NCI-H2029 treated with DMSO at 0.1 percent for 48 hours (cell line): ENCODE measurements at places on chromosomes 11 and 22.

DNA sequence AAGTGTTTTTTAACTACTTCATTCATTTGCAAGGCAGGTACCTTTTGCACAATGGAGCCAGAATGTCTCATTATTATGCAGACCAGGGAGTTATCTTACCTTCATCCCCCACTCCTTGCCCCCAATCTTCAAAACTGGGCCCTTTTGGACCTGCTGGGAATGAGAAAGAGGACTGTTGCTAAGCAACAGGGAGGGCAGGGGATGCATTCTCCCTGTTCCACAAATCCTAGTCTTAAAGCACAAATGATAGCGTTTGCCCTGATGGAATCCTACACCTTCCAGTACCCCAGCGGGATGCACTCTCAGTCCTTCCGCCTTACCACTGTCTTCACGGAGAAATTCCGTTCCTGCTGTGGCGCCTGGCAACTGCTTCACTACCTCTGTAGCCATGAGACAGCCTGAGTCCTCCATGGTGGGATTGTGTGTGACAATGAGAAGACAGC, 4.1 kb upstream of the KCNJ1 start:
- no peak for DNase-seq

DNA sequence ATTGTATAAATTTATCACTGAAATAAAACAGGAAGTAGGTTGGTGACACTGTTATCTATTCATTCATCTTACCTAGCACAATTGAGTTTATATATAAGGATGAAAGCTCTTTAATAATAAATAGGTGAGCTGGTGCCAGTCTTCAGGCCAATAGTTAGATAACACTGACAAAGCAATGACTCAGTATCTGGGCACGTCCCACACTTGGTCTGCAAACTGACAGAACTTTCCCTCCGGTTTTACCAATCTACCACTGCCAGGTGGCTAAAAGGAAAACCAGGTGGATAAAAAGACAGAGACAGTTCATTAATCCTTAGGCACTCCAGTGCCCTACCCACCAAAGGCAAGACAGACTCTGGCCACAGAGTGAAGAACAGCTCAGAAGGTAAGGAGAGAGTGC, 17.6 kb downstream of the DDB1 start:
- no peak for DNase-seq

GRCh38 chr11:74085542-74085892, 76.6 kb upstream of the UCP3 start:
- no peak for DNase-seq

DNA sequence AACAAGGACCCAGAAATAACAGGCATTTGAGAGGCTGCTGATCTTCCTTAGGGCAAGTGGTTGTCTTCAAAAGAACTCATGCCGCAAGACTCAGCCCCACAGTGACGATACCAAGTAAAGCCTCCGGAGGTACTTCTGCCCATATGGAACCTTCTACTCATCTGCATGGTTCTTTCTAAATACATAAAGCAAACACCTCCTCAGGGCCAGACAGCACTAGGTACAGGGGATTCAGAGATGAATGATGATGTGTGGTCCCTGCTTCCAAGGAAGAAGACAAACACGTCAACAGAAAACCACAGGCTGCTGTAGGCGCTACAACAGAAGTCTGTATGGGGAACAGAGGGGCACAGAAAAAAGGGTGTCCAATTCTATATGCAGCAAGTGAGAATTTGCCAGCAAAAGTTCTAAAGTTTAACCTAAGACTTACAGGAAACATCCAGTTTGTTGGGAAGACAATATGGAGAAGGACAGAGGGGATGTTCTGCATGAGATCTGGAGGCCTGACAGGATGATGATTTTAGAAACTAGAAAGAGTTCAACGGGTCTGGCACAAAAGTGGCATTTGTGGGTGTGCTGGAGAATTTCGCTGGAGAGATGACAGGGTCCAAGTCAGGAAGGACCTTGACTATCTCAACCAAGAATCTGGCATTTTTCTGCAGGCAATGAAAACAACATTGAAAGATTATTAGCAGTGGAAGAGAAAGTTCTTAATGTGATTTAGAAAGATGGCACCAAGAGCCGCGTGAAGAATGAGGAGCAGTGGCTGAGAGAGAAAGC, 23.7 kb downstream of the JAML start:
- no peak for DNase-seq

DNA sequence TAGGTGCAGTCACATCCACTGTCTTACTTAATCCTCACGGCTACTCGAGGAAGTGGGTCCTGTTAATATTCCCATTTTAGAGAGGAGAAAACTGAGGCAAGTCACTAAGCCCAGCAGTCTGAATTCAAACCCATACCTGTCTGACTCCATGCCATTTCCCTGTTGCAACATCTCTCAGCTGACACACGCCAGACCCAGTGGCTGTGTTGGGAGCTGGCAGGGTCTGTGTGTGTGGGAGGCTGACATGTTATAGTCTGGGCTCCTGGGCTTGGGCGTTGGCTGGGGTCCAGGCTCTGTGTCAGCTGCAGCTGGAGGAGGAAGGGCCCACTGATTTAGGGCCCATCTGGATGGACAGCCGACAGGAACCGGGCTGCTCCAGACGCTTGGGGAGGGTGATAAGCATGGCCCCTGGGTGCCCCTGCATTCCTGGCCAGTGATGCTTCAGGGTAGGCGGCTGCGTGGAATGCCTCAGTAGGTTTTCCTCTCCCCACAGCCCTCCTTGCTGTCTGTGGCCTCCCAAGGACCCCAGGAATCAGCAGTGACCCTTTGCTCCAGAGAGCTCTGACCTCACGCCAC, 562.5 kb downstream of the MN1 start:
- peak; percentile 32 for DNase-seq

DNA sequence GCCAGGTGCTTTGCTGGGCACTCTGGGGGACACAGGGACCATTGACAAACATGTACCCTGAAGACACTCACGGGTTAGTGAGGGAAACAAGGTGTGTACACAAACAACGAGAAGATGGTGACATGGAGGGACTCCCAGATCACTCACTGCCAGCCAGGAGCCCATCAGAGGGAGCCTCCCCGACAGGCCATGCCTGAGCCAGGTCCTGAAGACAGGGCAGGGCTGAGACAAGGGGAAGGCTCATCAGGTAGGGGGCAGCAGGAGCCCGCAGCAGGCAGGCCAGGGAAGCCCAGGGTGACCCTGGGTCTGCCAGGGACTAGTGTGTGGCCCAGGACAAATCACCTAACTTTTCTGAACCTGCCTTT, 127.9 kb downstream of the BUD13 start:
- no peak for DNase-seq

DNA sequence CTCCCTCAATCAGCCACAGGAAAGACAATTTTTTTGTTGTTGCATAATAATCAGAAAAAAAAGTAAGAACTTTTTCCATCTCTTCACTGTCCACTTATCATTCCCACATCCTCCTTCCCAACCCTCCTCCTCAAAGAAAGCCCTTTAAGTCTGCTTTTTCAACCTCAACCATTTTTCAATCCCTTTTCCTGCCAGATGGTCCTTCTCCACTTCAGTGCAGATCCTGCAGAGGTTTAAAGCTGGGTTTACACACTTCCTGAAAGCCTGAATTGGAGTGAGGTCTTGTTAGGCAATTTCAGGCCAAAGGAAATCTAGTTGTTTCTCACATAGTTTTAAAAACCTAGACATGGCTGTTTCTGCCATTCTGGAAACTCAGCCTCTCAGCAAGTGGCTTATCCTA, 78.3 kb downstream of the RPL27A start:
- no peak for DNase-seq

GRCh38 chr11:61361237-61361740, 393 bp downstream of the CYB561A3 start:
- DNase-seq = no peak

- no peak for DNase-seq
Observed at GRCh38 chr11:109019342-109019936, 354.6 kb downstream of the DDX10 start.

- no peak for DNase-seq
Observed at GRCh38 chr11:18452927-18453326, 2.7 kb upstream of the LDHAL6A start.

GRCh38 chr22:20793748-20794649, 20.1 kb downstream of the SERPIND1 start:
- no peak for DNase-seq

DNA sequence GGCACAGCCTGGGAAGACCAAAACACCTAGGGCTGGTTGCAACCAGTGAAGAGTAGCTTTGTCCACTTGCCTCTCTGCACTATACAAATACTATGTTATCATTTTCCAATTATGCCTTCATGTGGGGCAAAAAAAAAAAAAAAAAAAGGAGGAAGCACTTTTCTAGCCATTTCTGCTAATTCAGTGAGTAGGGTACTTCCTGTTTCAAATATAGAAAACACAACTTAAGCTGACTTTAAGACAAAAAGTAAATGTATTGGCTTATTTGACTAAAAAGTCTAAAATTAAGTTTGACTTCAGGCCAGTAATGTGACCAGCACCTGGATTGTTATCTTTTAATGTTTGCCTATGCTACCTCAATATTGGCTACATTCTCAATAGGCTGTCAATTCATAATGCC, 15.3 kb downstream of the CCDC73 start:
- no peak for DNase-seq

GRCh38 chr11:65444314-65445051, 21.9 kb downstream of the NEAT1 start:
- DNase-seq = no peak

GRCh38 chr11:126405374-126405773, 49.9 kb downstream of the ST3GAL4 start:
- no peak for DNase-seq

DNA sequence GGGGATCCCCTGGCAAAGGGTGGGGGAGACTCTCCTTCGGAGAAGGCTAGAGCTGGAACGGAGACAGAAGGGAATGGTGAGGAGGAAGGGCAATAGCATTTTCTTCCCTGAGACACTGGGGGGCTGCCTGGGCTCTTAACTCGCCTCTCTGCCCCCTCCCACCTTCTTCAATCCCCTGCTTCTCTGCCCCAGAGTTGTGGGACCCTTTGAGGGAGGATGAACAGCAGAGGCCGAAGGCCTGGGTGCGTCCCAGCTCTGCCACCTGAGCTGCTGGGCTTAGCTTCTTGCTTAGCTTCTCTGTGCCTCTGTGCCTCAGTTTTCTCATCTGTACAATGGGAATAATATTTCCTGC, 72.4 kb downstream of the RTL6 start:
- DNase-seq = no peak

DNA sequence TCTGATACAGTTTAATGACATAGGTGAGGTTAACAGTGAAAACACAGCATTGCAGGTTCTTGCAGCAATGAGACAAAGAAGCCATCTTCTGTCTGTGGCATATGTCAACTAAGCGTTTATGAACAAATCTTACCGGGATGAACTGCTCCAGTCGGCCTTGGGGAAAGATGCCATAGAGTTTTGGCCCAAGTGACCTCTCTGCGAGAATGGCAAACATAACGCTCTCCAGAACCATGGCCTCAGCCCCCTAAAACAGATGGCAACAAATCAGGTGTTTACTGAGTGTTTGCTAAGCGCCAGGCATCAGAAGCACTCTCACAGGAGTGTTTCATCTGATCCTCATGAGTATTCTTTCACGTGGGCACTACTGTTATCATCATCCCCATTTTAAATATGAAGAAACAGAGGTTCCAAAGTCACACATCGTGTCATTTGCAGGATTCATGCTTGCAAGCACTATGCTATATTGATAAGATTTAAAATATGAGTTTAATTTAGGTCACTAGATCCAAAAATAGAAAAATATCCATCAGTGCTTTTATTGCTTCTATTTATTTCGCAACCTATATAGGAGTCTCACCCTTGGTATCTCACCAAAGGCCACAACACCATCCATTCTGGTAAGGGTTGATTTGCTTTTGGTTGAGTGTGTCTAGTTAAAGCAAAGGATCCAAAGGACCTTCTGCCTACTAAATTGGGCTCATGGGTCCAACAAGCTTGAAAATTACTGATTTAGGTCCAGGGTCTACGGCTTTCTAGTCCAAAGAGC, 35.9 kb downstream of the TCIRG1 start:
- DNase-seq = no peak

GRCh38 chr11:120666121-120666639, 154.6 kb downstream of the GRIK4 start:
- DNase-seq = no peak

DNA sequence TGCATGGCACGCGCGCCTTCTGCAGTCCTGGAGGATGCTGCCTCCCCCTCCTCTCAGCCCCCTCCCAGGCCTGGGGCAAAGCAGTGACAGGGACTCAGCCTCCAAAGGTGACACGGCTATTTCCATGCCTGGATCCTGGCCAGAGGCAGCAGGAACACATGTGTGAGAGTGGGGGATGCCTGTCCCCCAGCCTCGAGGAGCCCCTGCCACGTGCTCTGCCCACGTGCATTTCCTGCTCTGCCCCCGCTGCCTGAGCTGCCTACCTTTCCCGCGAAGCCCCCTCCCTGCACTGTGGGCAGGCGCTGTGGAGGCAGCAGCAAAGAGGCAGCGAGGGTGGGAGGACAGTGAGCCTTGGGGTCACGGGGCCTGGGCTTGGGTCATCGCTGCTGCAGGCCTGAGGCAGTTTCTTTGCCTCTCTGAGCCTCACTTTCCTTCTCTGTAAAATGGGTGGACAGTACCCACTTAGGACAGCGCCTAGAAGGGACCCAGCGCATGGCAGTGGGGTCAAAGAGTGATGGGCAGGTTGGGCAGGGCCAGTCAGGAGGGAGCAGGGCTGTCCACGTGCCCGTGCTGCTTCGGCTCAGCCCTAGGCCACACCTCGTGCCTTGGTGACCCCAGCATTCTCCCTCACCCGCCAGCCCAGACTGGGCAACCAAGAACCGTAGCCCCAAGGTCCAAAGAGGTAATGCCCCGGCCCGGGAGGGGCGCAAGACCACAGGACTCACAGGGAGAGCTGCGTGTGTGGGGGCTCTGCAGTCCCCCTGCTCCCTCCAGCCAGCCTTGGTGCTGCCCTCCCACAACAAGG, 48.6 kb downstream of the FLRT1 start:
- DNase-seq = no peak

DNA sequence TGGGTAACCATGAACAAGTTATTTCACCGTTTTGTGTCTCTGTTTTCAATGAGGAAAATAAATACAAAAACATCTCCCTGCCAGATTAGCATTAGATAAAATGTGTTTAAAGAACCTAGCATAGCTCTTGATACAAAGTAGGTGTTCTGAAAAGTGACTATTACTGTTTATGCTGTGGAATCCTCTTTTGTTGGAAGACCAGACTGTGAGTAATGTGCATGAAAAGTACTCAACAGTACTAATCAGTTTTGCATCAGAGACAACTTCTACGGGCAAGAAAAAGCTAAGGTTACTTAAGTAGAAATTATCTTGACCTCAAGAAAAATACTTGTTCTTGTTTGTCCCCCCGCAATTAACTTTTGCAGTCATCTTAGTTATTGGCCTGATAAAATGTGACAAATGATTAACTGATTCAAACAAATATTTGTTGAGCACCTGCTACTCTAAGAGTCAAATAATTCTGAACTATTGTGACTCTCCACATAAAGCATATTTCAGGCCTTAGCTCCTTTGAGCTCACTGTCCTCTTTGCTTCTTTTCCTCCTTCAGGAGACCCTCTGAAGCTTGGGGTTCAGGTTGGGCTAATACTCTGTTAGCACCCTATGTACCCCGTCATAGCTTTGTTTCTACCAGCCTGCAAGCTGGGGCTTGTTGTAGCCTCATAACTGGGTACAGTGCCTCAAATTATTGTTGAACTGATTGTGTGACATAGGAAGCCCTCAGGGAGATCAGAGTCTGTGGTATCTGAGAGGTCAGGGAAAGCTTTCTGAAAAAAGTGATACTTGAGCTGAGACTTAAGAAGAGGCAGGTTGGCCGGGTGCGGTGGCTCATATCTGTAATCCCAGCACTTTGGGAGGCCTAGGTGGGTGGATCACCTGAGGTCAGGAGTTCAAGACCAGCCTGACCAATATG, 24.5 kb downstream of the DIXDC1 start:
- no peak for DNase-seq

GRCh38 chr11:65744026-65744698, 23.6 kb upstream of the RNASEH2C start:
- peak; percentile 26 for DNase-seq

GRCh38 chr11:68524213-68524612, 63.7 kb downstream of the PPP6R3 start:
- peak; percentile 48 for DNase-seq
